ENCODE measurements at places on chromosomes 4 and X.

GRCh38 chr4:6454112-6454910 lies 18.1 kb downstream of the PPP2R2C start:
- DNase-seq: no peak

GRCh38 chr4:183918696-183919095 lies 13.6 kb downstream of the STOX2 start:
- DNase-seq: no peak

GRCh38 chr4:141686146-141686775 lies 49.9 kb downstream of the IL15 start:
- DNase-seq: no peak

DNA sequence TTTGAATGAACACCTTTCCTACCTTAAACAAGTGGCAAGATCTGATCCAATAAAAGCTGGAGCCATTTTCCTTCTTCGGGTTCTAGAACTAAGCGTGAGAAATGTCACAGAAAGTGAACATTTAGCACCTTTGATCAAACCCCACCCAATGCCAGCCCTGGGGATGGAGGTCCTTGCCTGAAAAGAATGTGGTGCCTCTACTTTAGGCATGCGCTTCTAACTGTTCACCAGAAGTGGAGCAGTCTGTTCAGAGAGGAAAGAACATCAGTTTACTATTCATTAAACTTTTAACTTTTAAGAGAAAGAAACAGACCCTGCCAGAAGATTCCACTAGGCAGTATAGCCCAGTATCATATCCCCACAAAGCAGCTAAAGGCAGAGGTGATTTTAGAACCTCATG lies 75.9 kb downstream of the INTS12 start:
- no peak for DNase-seq

DNA sequence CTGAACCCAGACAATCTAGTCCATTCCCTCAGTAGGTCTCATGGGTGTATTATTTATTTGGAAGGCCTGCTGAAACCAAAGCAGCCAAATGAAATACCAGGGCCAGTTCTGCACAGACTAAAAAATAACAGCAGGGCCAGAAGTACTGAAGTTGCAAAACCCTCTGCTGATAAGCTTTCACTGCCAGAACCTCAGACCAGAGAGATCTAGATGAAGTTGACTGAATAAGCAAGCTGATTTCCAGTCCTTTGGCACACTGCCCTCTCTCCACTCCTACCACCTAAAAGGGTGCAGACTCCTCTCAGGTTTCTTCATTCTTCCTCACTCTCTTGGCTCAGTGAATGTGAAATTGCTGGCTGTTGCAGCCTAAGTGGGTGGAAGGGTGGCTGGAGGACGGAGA lies 276.7 kb upstream of the KLF3 start:
- no peak for DNase-seq

GRCh38 chr4:66539745-66540144 lies 869.5 kb upstream of the EPHA5 start:
- DNase-seq: no peak

- DNase-seq: no peak
Observed at GRCh38 chrX:139446832-139447231, 83.7 kb upstream of the F9 start.

DNA sequence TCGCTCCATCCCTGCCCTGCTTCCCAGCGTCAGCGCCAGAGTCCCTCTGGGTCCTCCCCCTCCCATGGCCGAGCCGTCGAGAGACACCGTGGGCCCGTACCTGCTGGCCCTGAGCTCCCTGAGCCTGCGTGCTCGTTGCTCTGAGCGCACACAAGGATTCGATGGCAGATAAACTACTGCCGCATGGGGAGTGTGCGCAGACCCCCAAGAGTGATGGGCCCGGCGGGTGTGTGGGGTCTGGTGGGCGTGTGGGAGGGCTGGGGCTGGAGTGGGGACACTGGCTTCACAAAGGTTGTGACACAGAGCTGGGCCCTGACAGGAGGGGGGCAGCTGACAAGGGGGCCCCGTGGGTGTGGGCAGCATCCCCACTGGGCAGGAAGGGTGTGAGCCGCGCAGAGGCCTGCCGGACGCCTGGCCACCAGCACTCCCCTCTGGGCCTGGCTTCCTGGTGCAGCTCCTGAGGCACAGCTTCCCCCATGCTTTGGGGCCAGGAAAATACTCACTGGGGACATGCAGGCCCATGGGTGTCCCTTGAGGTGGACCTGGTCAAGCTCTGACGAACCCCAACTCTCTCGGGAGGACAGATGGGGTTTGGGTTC lies 4.8 kb upstream of the RGS12 start:
- no peak for DNase-seq

DNA sequence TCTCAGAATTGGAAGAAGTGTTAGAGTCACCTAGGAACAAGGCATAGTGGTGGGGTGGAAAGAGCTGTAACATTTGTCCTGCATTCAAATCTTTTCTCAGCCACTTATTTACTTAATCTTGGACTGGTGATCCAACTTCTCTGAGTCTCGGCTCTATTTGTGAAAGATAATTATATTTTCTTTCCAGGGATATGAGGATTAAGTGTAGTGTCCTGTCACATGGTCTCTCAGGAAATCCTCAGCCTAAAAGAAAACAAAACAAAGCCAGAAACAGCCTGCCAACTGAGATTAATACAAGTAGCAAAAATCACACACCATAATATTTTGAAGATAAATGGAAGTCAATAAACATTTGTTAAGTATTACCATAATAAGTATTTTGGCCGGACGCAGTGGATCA lies 33.3 kb upstream of the ETNPPL start:
- DNase-seq: no peak

DNA sequence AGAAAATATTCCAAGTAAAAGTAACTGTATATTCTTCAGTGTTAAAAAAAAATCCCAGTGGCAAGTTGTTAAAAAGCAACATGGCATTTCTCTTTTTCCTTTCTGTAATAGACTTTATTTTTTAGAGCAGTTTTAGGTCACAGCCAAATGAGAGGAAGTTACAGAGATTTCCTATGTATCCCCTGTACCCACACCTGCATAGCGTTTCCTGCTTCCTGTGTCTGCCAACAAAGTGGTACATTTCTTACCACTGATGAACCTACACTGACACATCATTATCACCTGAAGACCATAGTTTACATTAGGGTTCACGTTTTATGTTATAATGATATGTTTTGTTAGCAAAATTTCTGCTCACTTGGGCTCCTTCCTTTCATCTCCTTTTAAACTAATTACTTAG lies 124.7 kb downstream of the GPAT3 start:
- DNase-seq: no peak

DNA sequence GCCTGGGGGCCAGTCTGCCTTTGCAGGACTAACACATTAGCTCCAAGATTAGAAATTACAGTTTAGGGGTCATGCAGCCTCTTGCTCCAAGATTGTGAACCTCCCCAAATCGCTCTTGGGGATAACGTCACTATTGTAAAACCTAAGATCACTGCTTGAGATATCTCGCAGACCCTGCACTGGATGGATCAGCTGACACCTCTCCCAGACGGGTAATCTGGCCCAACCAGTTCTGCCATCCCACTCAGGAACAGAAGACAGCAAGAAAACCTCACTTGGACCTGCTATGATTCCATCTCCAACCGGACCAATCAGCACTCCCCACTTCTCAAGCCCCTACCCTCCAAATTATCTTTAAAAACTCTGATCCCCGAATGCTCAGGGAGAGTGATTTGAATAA lies 431.2 kb downstream of the GPM6A start:
- no peak for DNase-seq

GRCh38 chr4:1051472-1051871 lies 40.0 kb downstream of the FGFRL1 start:
- DNase-seq: no peak

- no peak for DNase-seq
Observed at GRCh38 chr4:2962614-2963174, 512 bp downstream of the NOP14 start.

GRCh38 chrX:11143931-11144678 lies 33.0 kb downstream of the HCCS start:
- peak; percentile 55 for DNase-seq

GRCh38 chr4:43458293-43458692 lies 565.8 kb downstream of the GRXCR1 start:
- DNase-seq: no peak

- peak; percentile 28 for DNase-seq
Observed at GRCh38 chr4:82798168-82799005, at the start of gene SCD5. TSS of gene SCD5 (minus strand) at chr4:82798796. CDS start at chr4:82798537, 259 bp downstream.

- DNase-seq: no peak
Observed at GRCh38 chr4:118587116-118587831, 97.9 kb upstream of the METTL14 start.

- no peak for DNase-seq
Observed at GRCh38 chr4:15719506-15719905, 16.6 kb downstream of the BST1 start.

GRCh38 chr4:113356453-113356852 lies 307.0 kb downstream of the ANK2 start:
- DNase-seq: no peak

DNA sequence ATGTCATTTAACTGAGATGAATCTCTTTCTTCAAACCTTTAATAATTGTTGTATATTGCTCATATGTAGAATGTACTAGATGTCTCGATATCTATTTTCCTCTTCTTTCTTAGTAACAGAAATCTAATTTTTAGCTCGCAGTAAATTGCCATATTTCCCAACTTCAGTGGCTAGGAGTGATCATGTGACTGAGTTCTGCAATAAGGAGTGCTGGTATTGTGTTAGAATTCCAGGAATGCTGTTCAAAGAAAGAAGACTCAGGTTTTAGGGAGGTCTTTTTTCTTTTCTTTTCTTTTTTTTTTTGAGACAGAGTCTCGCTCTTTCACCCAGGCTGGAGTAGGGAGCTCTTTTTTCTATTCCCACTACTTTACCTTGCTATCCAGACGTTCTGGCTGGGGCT lies 81.7 kb downstream of the SLC10A7 start:
- DNase-seq: no peak

GRCh38 chr4:54542119-54542438 lies 115.7 kb upstream of the KIT start:
- no peak for DNase-seq

DNA sequence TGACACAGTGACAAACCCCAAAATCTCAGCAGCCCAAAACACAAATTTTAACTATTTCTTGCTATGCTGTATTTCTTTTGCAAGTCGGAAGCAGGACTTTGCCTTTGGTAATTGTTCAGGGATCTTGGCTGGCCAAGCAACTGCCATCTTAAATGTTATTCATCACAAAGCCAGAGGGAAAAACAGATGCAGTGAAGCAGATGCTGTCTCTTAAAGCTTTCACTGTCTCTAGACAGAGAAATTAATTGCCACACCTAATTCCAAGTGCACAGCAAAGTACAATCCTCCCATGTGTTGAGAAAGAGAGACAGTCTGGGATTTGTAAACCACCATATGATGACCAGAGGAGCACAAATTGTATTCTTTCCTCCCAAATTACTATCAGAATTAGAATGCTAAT lies 30.0 kb upstream of the GALNT7 start:
- DNase-seq: no peak

DNA sequence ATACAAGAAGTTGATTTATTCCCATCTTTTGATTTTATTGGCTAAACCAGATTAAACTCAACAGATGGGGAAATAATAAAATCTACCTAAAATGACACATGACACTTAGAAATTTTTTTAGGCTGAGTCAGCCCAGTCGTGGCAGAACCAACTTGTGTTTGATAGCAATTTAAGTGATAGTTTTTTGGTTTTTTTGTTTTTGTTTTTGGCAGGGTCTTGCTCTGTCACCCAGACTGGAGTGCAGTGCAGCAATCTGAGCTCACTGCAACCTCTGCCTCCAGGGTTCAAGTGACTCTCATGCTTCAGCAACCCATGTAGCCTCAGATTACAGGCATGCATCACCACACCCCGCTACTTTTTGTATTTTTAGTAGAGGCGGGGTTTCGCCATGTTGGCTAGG lies 370.3 kb upstream of the NOCT start:
- no peak for DNase-seq

- no peak for DNase-seq
Observed at GRCh38 chr4:73874386-73874785, 5.2 kb downstream of the CXCL1 start.

DNA sequence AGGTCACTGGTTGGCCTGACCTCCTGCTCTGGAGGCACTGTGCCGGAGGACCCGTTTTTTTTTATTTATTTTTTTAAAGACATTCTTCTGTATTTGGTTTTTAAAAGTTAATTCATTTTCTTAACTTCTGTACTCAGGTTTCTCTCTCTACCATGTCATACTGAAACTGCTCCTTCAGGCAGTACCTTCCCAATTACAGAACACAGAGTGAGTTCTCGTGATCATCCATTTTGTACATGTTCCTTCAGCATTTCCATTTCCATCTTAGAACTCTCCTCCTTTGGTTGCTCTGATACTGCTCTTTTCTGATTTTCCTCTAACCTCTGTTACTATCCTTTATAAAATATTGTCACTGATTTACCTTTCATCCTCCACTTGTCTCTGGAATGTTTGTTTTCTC lies 17.9 kb downstream of the UBE2K start:
- no peak for DNase-seq

- DNase-seq: no peak
Observed at GRCh38 chr4:117137145-117137544, 51.8 kb upstream of the TRAM1L1 start.

DNA sequence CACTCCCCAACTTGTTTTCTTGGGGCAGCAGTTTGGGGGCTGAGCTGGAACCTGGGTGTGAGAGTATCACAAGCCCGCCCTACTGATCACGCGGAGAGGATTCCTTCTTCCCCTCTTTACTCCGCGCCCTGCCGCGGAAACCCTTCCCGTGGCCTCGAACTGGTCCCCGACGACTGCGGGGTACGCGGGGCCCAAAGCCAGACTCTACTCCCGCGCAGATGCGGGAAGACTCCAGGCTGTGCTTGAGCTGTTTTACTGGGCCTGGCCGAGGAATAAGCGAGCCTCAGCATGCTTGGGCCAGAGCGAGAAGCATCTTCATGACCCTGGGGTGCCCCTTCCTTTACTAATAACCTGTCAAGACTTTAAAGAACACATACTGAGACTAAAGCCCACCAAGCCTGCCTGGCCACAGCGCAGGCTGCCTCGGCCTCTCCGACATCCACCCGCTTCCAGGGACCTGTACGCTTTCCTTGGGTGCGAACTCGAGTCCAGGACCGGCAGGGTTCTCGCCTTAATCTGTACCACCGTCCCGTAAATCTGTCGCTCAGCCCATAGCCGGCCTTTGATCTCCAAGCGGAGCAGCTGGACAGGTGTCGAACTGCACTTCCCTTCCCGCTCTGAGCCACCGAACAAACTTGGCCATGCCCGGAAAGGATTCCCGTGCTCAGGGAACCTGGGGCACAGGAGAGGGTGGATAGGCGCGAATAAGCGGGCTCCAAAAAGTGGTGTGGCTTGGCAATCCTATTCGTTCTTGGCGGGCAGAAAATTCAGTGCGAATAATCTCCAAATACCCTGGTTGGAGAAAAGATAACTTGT lies 55.0 kb upstream of the TMEM33 start:
- DNase-seq: no peak

GRCh38 chr4:6563935-6564645 lies 10.9 kb upstream of the MAN2B2 start:
- no peak for DNase-seq

DNA sequence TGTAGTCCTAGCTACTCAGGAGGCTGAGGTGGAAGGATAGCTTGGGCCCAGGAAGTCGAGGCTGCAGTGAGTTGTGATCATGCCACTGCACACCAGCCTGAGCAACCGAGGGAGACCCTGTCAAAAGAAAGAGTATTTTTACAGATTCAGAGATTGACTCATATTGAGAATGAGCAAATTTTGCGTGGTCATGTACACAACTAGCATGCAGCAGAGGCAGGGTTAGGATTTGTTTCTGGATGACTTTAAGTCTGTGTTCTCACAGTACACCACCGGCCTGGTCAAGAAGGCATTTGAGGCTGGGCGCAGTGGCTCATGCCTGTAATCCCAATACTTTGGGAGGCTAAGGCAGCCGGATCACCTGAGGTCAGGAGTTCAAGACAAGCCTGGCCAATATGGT lies 44.8 kb upstream of the CBR4 start:
- no peak for DNase-seq

All from central memory CD4-positive, alpha-beta T cell (primary cell).